ENCODE measurements at places on chromosomes 2 and 18.

- DNase-seq: peak; percentile 67
Measured at GRCh38 chr2:241842620-241843211, 16.0 kb downstream of the PDCD1 start.

- no peak for DNase-seq
Measured at GRCh38 chr2:230829959-230830358, 34.8 kb upstream of the ITM2C start.

DNA sequence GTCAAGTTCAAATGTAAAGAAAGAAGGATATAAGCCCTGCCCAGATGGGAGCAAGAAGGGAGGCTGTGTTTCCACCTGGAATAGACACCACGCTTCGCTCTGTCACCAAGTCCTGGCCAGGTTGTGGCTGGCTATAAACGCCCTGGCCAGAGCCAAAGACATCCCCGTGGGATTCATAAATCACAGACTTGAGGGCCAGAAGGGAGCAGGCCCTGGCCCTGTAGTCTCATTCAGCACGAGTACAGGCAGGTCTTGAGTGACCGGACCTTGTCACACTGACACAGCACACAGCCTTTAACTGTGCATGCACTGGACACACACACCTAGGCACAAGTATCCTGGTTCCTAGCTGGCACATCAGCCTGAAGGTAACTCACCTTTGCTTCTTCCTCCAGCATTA, 94.5 kb upstream of the MGAT4A start:
- DNase-seq: no peak

GRCh38 chr2:216884347-216884746, 24.5 kb upstream of the TNP1 start:
- DNase-seq: no peak

GRCh38 chr2:7450833-7451190, 533.6 kb downstream of the RNF144A start:
- DNase-seq: peak; percentile 57

DNA sequence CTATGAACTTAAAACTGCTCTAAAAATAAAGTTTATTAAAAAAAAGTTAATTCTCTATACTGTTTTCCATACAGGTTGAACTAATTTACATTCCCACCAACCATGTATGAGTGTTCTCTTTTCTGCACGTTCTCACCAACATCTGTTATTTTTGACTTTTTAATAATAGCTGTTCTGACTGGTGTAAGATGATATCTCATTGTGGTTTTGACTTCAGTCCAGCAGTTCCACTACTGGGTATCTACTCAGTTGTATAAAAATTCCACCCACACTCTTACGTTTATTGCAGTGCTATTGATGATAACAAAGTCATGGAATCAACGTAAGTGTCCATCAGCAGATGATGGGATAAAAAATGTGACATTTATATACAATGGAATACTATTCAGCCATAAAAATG, 33.7 kb downstream of the SPAG16 start:
- DNase-seq: no peak

DNA sequence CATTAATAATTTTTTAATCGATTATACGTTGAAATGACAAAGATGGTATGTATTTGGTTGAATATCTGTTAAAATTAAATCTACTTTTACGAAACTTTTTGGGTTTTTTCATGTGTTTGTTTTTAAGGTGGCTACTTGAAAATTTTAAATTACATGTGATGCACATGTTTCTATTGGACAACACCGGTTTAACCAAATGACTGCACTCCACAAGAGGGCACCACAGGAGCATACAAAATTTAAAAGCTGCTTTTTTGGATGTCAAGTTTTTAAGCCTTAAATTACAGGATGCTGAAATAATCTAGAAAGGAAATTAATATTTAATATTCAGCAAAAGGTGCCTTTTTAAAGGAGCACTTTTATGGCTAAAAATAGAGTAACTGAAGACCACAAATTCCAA, 98.7 kb downstream of the ACVR1 start:
- DNase-seq: no peak

GRCh38 chr18:4524096-4524495, 69.0 kb upstream of the DLGAP1 start:
- DNase-seq: no peak

DNA sequence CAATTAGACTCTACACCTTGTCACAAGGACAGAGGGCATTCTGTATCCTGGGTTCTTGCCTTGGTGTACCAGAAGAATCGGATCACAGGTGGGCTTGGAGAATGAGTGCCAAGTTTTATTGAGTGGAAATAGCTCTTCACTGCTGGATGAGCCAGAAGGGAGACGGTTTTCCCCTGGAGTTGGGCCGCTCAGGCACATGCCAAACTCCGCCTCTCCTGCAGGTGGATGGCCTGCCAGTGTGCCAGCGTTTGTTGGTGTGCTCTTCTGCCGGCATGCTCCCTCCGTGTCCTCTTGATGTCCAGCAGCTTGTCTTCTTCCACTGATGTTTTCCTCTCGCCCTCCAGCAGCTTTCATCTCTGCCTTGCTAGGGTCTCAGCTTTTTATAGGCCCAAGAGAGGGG, 115.5 kb upstream of the RAB27B start:
- no peak for DNase-seq

DNA sequence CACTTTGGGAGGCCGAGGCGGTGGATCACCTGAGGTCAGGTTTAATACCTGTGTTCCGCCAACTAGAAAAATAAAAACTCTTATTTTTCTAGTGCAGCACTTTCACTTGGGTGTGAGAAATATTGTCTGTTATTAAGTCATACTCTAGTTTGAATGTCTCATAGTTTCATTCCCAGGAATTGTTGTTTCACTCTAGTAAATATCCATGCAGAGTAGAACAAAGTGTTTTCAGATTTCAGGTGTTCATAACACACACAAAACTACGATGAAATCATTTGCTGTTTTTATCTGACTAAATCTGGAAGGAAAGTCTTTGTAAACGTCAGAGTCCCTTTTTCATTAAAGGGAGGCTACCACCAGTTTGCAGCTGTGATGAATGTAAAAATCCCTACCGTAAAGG, 4.0 kb downstream of the FAM117B start:
- no peak for DNase-seq

DNA sequence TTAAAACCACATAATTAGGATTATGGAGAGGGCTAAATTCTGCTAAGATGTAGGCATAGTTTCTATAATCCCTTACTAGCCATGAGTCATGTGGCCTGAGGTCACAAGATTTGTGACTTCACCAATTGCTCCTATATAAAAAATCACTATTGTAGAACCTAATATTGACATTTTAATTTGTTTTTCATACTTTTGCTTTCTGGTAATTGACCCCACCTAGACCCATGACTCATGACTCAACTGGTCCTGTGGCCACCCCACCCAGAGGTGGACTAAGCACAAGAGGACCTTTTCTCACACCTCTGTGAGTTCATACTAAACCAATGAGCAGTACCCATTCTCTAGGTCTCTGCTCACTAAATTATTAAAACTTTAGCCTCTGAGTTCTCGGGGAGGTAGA, 1567.5 kb upstream of the LRRTM1 start:
- no peak for DNase-seq
